ENCODE measurements at places on chromosomes 2 and 18.

DNA sequence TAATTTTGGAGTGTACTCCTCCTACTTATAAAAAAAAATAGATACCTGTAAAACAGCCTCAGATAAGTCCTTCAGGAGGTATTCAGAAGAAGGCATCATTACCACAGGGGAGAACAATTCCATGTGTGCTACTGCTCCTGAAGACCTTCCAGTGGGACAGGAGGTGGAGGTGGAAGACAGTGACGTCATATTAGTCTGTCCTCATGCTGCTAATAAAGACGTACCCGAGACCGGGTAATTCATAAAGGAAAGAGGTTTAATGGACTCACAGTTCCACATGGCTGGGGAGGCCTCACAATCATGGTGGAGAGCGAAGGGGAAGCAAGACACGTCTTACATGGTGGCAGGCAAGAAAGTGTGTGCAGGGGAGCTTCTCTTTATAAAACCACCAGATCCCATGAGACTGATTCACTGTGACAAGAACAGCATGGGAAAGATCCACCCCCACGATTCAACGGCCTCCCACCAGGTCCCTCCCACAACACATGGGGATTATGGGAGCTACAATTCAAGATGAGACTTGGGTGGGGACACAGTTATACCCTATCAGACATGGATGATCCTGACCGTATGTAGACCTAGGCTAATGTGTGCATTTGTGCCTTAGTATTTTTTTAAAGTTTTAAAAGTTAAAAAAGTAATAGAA, 98.4 kb downstream of the NDUFA10 start:
- no peak for DNase-seq

GRCh38 chr2:35741556-35741955, 614.0 kb upstream of the CRIM1 start:
- no peak for DNase-seq

DNA sequence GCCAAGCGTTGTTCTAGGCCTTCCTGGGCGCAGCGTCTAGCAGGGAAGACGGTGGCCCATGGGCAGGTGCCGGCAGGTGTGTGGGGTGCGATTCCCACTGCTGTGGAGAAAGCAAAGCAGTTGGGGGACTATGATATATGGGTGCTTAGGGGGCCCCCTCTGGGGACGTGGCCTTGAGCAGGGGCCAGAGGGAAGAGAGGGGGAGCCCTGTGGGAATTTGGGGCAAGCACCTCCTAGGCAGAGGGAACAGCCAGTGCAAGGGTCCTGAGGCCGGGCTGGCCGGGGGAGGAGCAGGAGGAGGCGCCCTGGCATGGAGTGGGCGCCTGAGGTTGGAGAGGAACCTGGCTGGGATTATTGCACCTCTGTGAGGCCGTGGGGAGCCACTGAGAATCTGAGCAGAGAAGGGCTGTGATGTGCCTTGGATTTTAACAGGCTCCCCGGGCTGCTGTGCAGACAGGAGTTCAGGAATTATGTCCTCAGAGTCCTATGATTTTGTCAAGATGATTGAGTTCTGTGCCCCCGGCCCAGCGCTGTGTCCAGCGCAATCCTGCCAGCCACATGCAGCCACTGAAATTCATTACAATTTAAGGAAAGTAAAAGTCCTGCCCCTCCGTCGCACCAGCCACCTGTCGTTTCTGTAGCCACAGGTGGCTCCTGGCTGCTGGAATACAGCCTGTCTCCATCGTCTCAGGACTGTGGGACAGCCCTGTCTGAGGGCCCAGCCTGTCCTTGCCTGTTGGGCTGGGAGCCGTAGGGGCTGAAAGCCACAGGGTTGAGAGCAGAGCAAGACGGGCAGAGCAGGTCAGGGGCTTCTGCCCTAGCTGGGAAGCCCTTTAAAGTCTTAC, 9.1 kb upstream of the KLHL30 start:
- DNase-seq = no peak

GRCh38 chr2:211132046-211132445, 575.6 kb downstream of the CPS1 start:
- DNase-seq = no peak

- no peak for DNase-seq
Measured at GRCh38 chr2:181656450-181657291, at the start of gene CERKL. Gene CERKL, minus strand, starts transcription at chr2:181657105. Its CDS starts 99 bp downstream, at chr2:181657006.

DNA sequence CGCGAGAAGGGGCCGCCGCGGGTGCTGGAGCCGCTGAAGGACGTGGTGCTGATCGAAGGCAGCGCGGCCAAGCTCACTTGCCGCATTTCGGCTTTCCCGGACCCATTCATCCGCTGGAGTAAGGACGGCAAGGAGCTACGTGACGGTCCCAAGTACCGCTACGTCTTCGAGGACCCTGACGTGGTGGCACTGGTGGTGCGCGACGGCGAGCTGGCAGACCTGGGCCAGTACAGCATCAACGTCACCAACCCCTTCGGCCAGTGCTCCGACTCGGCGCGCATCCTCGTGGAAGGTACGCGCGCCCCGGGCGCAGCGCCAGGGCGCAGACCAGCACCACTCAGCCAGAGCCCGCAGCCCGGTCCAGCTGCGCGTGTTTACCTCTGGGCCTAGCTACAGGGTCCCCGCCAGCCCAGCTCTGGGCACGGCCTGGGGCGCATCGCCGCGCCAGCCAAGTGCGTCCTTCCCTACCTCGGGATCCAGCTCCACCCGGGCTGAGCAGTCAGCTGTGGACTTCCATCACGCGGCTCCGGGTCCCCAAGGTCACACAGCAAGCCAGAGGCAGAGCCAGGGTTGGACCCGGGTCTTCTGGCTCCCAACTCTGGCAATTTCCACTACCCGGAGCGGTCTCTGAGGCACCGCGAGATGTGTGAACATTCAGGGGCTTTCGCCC, 1.7 kb upstream of the GMPPA start:
- no peak for DNase-seq

DNA sequence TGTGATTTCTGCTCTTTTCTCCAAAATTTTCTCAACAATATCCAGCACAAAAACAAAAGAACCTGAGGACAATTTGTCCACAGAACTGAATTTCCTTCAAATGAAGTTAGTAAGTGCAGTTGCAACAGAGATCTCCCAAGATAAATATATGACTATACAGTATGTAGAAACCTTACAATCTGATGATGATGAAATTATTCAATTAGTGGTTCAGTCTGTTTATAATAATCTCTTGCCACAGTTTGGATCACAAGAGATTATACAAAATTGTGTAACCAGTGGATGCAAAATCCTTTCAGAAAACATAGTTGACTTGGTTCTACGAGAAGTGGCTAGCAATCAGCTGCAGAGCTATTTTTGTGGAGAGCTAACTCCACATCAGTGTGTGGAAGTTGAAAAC, 68.7 kb downstream of the FSIP2 start:
- DNase-seq = no peak

DNA sequence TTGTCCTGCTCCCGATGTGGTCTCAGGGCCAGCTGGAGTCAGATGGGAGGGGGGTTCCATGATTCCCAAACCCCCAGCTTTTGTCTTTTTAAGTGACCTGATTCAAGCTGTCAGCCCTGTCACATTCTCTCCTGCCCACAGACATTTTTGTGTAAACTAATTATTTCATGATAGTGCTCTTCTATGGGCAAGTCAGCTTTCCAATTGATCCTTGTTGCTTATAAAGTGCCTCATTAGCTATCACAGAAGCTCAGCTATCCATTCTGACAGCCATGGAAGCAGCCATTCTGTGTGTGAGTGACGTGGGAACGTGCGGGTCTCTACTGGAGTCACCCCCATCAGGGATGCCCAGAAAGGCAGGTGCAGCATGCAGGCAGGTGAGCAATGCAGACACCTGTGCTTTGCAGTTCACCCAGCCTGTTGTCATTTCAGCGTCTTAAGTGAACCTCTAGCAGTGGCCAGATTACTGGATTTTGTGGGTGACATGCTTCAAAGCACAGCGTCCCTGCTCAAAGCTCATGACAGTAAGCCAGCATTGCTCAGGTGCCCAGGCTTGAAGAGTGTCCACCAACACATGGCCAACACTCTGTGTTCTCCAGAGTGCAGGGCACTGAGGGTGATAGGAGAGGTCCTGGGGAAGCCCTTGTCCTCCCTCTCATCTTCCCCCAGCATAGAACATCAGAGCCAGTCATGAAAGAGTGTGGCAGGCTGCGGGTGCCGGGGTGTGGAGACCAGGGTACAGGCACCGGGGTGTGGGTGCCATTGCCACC, 162.1 kb upstream of the SH3BP4 start:
- no peak for DNase-seq

- no peak for DNase-seq
Measured at GRCh38 chr2:11099122-11100065, 55.9 kb upstream of the SLC66A3 start.

GRCh38 chr18:70299393-70299792, 10.5 kb downstream of the SOCS6 start:
- DNase-seq = no peak

DNA sequence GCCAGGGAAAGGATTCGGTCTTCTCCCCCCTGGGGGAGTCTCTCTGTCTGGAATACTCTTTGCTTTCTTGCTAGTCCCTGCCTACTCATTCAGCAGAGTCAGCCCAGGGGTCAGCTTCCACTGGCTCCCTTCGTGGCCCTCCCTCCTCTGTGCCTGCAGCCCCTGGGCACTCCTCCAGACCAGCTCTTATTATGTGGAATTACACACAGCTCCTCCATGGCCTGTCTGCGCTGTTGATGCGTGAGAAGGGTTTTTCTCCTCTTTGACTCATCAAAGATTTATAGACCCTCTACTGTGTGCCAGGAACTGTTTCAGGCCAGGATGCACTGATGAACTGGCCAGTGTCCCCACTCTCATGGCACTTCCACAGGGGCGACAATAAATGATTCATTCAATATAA, 44.4 kb downstream of the ST8SIA5 start:
- no peak for DNase-seq

GRCh38 chr18:23320709-23321236, 132.3 kb upstream of the RIOK3 start:
- DNase-seq = no peak

GRCh38 chr2:226274143-226274542, 525.5 kb downstream of the IRS1 start:
- DNase-seq = no peak

GRCh38 chr2:98580656-98581284, 27.5 kb downstream of the COA5 start:
- no peak for DNase-seq

DNA sequence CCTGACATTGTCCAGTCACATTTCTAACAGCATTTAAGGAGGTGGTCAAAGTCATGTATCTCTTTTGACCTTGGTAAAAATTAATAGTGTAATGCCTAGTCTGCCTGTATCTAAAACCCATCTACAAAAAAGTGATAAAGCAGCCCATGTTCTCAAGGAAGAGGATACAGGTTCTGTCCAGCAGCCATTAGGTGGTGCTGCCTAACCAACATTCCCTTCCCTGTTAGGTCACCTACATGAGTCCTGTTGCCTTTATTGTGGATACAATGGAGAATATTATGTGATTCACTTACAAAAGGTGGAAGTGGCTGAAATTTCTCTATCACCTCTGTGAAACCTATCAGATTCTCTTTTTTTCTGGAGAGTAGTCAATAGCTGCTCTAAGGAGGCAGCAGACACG, 52.5 kb downstream of the AQP4 start:
- peak; percentile 23 for DNase-seq

GRCh38 chr2:20196053-20196656, 28.8 kb downstream of the SDC1 start:
- DNase-seq = no peak

DNA sequence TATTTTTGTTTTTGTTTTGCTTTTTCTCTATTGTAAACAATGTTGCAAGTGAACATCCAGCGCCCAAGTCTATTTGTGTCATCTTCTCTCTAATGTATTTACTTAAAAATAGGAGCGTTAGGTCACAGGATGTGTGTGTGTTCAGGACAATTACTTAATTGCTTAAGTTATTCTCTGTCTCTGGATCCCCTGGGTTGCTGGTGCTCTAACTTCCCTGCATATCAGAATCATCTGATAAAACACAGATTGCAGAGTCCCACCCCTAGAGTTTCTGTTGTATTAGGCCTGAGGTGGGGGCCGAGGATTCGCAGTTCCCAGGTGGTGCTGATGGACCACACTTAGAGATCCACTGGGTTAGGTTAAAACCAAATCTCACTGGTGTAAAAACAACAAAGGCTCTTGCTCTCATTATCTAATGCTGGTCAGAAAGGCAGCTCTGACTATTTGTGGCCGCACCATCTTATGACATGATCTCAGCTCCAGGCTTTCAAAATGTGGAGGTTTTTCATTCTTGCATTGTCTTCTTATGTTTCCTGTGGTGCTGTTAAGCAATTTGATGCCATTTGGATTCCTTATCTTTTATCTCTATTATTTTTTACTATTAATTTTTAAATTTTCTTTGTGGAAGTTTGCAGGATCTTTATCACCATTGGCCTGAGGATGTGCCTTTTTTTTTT, 87.7 kb downstream of the CLIP4 start:
- DNase-seq = no peak

GRCh38 chr2:74493546-74493945, 5.9 kb downstream of the LBX2 start:
- DNase-seq = no peak

DNA sequence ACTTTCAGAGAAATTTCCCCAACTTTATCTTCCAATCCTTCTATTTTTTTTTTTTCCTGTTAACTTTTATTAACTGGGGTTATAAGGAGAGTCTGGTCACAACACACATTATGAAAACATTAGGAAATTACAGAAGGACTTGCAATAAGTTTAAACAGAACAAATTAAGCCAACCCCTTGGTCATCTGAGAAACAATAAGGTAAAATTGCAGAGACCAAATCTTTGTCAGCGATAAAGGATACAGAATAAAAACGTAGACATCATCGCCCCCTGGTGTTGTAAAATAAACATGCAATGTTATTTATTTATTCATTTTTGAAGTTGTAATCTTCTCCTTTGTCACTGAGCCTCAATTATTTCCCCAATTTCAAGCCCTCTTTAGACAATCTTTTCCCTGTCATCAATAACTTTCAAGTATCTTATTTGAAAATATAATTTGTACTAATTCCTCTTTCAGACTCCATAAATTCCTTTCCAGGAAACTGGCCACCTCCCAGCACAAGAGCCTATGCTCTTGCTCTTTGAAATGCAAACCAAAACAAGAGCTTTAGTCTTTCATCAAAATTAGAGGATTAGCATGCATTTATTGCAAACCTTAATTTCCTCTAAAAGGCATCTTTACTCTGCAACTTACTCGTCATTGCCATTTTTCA, 19.5 kb downstream of the G6PC2 start:
- DNase-seq = peak; percentile 36

DNA sequence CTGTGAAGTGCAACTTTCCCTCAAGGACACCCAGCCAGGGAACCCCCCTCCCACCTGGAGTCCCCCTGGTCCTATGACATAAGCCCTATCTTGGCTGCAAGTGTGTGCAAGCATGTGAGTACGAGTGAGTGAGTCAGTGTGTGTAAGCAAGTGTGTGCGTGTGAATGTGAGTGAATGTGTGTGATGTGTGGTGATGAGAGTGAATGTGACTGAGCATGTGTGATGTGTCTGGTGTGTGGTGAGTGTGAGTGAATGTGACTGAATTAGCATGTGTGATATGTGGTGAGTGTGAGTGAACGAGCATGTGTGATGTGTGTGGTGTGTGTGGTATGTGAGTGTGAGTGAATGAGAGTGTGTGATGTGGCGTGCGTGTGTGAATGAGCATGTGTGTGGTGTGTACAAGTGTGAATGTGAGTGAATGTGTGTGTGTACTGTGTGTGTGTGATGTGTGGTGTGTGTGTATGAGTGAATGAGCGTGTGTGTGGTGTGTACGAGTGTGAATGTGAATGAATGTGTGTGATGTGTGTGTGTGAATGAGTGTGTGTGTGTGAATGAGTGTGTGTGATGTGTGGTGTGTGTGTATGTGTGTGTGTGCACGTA, 68.8 kb upstream of the SMAD7 start:
- no peak for DNase-seq

- no peak for DNase-seq
Measured at GRCh38 chr18:63247926-63248325, 71.6 kb downstream of the BCL2 start.

- DNase-seq = no peak
Measured at GRCh38 chr2:218285604-218286003, 6.7 kb downstream of the TMBIM1 start.
